ENCODE measurements at places on chromosomes 16 and 17.

GRCh38 chr17:5486206-5487124, at the start of gene MIS12:
TSS of gene MIS12 (plus strand) at chr17:5486566. CDS start at chr17:5488863, 2,297 bp downstream.
- DNase-seq = peak; percentile 98

GRCh38 chr17:40063901-40064531, 1.3 kb downstream of the THRA start:
- no peak for DNase-seq

GRCh38 chr16:71460236-71460635, 1.8 kb downstream of the ZNF23 start:
- no peak for DNase-seq

DNA sequence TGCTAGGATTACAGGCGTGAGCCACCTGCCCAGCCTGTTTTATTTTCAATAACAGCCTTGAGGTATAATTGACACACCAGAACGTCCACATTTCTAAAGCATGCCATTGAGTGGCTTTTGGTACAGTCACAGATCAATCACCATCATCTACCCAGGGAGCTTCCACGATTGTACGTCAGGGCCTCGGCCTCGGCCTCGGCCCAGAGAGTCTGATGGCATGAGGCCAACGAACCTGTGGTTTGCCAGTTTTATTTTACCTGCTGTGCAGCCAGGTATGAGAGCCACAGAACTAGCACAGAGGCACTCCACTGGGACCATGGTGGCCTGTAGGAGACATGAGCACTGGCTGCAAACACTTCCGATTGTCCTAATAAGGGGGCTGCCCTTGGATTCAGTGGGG, 8.3 kb downstream of the UBALD1 start:
- DNase-seq = no peak

- peak; percentile 35 for DNase-seq
Observed at GRCh38 chr16:84088695-84089395, 27.9 kb downstream of the MBTPS1 start.

- DNase-seq = no peak
Observed at GRCh38 chr16:26993963-26994362, 72.8 kb upstream of the C16orf82 start.

- no peak for DNase-seq
Observed at GRCh38 chr17:42279776-42280630, 3.8 kb upstream of the STAT5B start.

Measured in stimulated activated CD4-positive, alpha-beta T cell treated with anti-CD3 and anti-CD28 coated beads, Interleukin-12 subunit alpha, Interleukin-12 subunit beta, amount 100 ng/mL, for 48 hours (primary cell).